Posterior vena cava (tissue), 2 donors: ENCODE measurements at places on chromosomes 1 and 21. TPM values are rescaled to one million over a fixed set of nuclear protein-coding genes. Genes with fewer than 3 reads are reported as not detected.

DNA sequence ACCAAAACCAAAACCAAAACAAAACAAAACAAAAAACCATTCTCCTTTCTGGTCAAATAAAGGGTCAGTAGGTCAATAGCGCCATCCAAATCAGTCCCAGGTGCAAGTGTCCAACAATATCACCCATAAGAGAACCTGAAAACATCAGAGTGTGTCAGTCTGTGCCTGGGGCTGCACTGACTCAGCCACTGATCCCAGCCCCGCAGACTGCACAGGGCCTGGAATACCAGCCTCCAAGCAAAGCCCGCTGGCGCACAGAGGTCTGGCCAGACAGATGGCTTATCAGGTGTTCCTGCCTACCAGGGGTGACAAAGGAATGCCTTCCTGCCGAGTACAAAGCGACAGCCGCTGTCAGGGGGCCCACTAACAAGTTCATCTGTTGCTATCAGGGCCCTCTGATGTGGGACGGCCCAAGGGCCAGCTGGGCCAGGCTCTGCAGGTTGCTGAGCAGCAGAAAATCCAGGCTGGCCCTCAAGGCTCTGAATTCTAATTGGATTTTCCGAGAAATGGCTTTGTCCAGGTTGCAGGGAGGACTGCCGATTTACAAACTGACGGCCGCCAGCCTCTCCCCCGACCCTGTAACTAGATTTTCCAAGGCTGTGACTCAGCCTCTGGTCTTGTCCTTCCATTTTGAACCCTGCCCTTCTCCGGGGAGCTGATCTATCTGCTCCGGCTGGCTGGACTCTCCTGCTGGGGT lies 13.7 kb upstream of the TMEM51 start:
- DNase-seq = no peak

- no peak for DNase-seq
Measured at GRCh38 chr21:39098696-39099200, 84.5 kb downstream of the PSMG1 start.

GRCh38 chr1:176205332-176205914 lies 1.7 kb downstream of the COP1 start:
- no peak for DNase-seq

LRRC53 gene
- total RNA-seq = not detected

LCA5L gene
- total RNA-seq = 1.7 TPM
